Fibroblast of skin of left biceps (primary cell): ENCODE measurements at places on chromosomes 6 and 20.

DNA sequence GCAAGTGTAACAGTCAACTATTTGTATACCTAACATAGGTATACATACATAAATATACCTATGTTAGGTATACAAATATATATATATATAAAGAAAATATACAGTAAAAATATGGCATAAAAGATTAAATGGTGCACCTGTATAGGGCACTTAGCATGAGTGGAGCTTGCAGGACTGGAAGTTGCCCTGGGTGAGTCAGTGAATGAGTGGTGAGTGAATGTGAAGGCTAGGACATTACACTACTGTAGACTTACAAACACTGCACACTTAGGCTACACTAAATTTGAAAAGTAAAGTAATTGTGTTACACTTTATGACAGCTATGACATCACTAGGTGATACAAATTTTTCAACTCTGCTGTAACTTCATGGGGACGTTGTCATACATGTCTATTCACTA lies 65.6 kb downstream of the CDC5L start:
- no peak for DNase-seq

DNA sequence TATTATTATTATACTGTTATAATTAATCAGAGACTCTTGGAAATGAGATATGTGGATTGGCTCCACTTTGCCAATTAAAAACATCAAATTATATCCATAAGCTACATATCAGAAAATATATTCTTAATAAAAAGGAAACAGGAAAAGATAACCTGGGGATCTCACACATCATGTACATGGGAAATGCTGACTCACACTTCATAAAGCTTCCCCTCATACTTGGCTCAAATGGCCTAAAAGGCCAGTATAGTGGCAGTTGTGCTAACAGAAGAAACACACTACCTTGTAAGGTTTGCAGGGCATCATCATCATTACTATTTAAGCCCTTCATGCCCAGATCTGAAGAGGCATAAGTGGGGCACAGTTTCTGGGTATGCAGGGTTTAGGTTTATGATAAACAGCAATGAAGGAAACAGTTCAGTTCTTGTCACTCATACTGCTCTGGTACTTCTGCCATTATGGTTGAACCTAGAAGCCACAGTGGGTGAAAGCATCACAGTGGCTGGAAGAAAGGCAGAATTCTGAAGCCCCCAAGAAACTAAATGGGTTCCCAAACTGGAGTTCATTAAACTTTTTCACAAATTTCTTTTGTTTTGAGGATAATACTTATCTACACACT lies 60.6 kb downstream of the BTBD9 start:
- DNase-seq, result no peak

GRCh38 chr6:125952764-125953501 lies 3.6 kb upstream of the HINT3 start:
- DNase-seq, result no peak

- no peak for DNase-seq
Measured at GRCh38 chr6:337805-338368, 45.6 kb downstream of the DUSP22 start.

DNA sequence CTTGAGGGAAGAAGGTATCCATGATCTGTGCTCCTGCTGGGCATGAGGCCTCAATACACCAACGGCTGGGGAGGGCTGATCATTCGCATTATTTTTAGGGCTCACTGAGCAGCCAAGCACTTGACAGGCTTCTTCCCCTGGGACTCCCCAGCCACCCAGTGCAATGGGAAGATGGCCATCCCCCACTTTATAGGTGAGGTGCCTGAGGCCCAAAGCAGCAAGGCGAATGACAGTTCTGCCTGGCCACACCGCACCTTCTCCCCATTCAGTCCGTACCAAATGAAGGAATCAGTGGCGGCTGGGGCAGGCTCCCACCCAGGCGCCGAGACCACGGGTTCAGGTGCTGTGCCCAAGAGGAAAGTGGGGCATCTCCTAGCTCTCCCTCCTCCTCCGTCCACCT lies 4.4 kb upstream of the FAM209A start:
- DNase-seq, result no peak

DNA sequence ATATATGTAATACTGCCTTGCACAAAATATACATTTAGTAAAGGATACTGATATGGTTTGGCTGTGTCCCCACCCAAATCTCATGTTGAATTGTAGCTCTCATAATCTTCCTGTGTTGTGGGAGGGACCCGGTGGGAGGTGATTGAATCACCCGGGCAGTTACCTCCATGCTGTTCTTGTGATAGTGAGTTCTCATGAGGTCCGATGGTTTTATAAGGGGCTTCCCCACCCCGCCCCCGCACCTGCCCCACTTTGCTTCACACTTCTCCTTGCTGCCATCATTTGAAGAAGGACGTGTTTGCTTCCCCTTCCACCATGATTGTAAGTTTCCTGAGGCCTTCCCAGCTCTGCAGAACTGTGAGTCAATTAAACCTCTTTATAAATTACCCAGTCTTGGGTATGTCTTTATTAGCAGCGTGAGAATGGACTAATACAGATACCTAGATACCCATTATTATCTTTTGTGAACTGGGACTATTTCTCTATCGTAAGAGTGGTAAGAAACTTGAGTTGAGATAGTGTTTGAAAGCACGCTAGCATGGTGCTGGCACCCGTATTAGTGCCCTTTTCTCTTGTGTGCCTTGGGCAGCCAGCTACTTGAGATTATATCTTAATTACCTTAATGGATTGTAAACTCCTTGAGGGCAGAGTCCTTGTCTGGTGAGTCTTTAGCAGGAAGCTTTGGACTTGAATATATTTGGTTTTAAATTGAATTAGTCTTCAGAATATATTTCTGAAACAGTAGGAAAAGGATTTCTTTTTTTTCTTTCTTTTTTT lies 25.6 kb downstream of the TOP1 start:
- no peak for DNase-seq

DNA sequence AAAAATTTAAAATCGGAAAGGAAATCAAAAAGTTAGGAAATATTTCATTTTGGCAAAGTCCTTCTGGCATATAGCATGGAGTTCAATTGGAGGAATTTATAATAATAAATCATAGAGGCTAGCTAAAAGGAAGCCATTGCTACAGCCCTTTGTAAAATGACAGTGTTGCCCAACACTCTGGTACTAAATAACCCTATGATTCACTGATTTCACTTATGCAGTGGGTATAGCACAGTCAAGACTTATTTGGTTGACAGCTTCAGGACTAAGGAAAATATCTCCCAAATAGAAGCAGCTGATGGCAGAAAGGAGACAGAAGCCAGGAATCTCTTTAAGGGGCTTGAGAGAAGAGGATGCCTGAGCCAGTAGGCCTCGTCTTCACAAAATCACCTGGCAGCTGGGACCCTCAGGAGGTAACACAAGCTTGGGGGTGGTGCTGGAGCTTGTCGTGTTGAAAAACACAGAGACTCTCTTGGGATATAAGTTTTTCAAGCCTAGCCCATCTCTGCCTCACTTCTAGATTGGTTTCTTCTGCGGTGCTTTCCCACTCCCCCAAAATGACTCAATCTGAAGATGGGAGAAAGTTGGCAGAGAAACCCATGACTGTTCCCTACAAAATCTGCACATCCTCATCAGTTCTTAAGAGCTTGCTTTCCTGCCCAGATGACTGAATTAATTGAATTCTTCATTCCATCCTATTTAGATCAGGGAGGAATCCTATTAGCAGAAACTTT lies 38.4 kb upstream of the EYA4 start:
- DNase-seq, result no peak

DNA sequence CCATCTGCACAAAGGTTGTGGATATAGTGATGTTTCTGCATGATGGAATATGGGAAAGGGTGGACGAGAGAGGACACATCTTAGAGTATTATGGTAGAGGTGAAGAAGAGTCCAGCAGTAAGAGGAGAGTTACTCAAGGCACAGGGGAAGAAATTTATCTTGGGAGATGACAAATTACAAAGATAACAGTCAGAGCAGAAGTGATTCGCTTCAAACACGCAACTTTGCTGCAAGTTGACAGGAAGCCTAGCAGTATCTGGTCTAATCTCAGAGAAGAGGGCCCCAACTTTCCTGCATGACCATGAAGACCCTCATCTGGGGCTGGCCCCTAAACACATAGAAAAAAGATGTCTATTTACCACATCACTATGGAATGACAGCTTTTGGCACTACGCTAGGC lies 1.2 kb upstream of the CALHM6 start:
- DNase-seq, result no peak

- no peak for DNase-seq
Measured at GRCh38 chr6:73690056-73690455, 5.9 kb upstream of the CD109 start.
